Renal cortical epithelial cell (primary cell): ENCODE measurements at places on chromosomes 16 and 17. TPM values are rescaled to one million over a fixed set of nuclear protein-coding genes. Genes with fewer than 3 reads are reported as not detected.

Gene PRKAR1A
- total RNA-seq: 297 and 322 TPM in 2 replicates

Gene KRT25
- not detected in 2 replicates for total RNA-seq

Gene EPN3
- 0.17 and 0.99 TPM in 2 replicates for total RNA-seq

Gene NME1
- 64.5 and 149 TPM in 2 replicates for total RNA-seq

Gene LUC7L
- 21.2 and 44.9 TPM in 2 replicates for total RNA-seq

Gene MYH11
- total RNA-seq: 0.05 TPM in 1 of 2 replicates, not detected in the other

Gene GAS7
- total RNA-seq: 0.20 TPM in 1 of 2 replicates, not detected in the other

Gene SEPHS2
- 9.2 and 19.0 TPM in 2 replicates for total RNA-seq

Gene HCRT
- total RNA-seq: not detected in 2 replicates

Gene KRT35
- total RNA-seq: not detected in 2 replicates

Gene KRT33B
- not detected in 2 replicates for total RNA-seq

Gene CEMP1
- not detected in 2 replicates for total RNA-seq

DNA sequence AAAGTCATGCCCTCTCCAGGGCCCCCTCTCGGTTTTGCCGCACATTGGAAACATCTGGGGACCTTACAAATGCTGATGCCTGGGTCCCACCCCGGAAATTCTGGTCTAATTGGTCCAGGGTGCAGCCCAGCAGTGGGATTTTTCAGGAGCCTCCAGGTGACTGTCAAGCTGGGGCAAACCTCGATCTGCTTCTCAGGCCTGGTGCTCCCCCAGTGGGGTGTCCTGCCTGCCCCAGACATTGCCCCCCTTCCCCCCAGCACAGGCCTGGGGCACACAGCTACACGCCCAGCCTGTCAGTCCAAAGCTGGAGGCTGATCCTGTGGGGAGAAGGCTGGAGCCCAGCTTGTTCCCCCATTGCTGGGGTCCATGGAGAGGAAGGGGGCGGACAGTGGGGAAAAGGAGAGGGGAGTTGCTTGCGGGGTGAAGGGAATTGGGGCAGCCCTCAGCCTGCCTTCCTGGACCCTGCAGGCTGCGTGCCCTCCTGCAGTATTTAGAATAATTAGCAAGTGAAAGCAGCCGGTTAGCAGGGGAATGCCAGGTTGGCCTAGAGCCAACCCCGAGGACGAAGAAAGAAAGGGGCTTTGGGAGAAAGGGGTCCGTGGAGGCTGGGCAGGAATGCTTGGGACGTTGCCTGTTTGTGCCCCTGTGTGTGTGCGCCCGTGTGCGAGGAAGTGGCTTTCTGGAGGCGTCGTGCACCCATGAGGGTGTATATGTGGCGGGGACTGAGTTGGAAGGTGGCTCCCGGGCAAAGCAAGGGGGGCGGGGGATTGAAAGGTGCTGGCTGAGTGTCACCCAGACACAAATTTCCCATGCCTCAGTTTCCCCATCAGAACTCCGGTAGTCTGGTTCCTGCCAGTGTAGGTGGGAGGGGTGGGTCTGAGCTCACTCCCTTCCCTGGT lies 5.9 kb downstream of the FOXJ1 start:
- no peak for DNase-seq

- DNase-seq: no peak
Measured at GRCh38 chr16:88781140-88782077, 3.6 kb downstream of the PIEZO1 start.

DNA sequence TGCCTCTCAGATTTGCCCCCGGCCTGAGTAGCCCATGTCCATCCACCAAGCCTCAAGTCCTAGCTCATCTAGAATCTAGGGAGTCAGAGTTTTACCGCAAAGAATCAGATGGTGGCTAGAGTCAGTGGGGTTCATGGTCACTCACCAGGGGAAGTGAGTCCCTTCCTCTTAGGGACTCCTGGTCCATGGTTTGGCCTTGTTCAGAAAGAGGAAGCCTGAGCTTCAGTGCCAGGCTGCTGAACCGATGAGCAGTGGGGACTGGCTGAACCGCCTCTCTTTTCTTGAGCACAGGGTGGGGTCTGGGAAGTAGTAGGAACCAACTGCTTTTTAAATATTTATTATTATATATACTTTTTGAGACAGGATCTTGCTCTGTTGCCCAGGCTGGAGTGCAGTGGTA lies 160.3 kb downstream of the NTN1 start:
- DNase-seq: no peak

- peak; percentile 23 for DNase-seq
Measured at GRCh38 chr17:63774141-63774968, at the start of gene DDX42. Gene DDX42 (plus strand): TSS chr17:63774170. CDS start chr17:63787050, 12,880 bp downstream.

- no peak for DNase-seq
Measured at GRCh38 chr16:50819706-50820105, 77.8 kb downstream of the CYLD start.

DNA sequence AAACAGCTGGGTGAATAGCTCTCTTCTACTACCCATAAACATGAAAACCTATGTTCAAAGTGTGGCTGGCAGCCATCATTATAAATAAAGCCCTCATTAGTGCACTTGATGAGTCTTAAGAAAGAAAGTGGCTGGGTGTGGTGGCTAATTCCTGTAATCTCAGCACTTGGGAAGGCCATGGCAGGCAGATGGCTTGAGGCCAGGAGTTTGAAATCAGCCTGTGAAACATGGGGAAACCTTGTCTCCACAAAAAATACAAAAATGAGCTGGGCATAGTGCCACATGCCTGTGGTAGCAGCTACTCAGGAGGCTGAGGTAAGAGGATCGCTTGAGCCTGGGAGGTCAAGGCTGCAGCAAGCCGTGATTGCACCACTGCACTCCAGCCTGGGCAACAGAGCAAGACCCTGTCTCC lies 28.3 kb upstream of the APPBP2 start:
- peak; percentile 95 for DNase-seq

DNA sequence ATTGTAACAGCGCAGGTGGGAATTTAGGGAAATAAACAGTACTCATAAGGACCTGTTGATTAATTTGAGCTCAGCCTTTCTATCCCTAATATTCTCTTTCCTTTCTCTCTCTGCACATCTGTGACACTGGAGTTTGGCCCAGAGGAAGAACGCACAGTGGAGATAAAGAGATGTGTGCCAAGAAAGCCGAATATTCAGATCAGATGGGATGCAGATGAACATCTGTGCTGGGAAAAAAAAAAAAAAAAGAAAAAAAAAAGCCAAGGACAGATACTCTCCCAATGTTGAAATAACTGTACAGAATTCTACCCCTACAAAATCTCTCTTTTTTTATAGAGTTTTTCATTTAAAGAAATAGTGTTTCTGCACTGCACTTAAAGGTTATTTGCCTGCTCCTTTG lies 485.4 kb downstream of the KCNJ2 start:
- DNase-seq: no peak

- DNase-seq: no peak
Measured at GRCh38 chr16:721765-722540, 1.0 kb downstream of the ANTKMT start.

DNA sequence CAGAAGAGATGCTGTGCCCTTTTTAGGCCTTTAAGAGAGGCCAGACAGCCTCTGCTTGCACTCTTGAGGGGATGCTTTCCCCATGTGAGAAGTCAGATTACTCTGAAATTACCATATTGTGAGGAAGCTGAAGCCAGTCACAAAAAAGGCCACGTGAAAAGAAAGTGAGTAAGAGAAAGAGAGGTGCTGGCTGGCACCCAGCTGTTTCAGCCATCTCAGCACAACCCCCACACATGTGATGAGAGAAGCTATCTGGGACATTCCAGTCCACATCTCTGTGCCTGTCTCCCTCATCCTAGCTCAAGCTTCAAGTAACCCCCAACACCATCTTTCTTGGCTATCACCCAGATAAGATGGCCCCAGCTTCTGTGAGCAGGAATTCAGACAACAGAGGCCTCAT lies 131.4 kb downstream of the HS3ST2 start:
- DNase-seq: no peak

GRCh38 chr16:77212741-77213541 lies 13.7 kb downstream of the SYCE1L start:
- DNase-seq: no peak

GRCh38 chr16:29989111-29989858 lies 6.1 kb downstream of the HIRIP3 start:
- no peak for DNase-seq

GRCh38 chr17:8192070-8192815 lies 2.3 kb upstream of the BORCS6 start:
- DNase-seq: peak; percentile 97

- no peak for DNase-seq
Measured at GRCh38 chr16:13628156-13628555, 291.8 kb upstream of the ERCC4 start.

DNA sequence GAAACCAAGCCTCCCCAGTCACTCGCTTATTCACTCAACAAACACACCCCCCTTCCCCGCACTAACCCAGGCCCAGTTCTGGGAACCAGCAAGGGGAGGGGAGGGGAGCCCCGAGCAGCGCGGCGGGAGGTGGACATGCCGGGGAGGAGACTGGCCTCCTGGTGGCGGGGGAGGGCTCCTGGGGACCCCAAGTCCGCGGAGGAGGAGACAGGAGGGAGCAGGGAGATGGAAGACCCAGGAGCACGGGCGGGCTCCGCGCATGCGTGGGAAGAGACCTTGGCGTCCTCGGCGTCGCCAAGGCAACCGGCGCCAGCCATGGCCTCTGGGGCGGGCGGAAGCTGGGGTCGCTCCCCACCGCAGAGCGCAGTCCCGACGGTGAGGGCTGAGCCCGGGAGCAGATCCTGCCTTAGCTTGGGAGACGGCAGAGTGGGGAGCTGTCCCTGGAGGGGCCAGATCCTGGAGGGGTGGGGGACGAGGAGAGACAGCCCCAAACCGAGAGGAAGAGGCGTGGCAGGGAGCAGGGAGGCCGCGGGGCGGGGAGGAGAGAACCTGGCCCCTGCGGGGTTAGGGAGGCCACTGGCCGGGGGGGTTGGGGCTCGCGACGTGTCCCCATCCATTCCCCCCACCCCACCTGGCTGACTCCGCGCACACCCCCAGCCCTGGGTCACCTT lies at the start of gene PRR29:
Gene PRR29 (plus strand): TSS at position 302 of the 671 bp plus-strand sequence. CDS start 14 bp downstream, at position 316.
- peak; percentile 21 for DNase-seq

GRCh38 chr16:12721841-12722421 lies 81.8 kb downstream of the CPPED1 start:
- DNase-seq: no peak

DNA sequence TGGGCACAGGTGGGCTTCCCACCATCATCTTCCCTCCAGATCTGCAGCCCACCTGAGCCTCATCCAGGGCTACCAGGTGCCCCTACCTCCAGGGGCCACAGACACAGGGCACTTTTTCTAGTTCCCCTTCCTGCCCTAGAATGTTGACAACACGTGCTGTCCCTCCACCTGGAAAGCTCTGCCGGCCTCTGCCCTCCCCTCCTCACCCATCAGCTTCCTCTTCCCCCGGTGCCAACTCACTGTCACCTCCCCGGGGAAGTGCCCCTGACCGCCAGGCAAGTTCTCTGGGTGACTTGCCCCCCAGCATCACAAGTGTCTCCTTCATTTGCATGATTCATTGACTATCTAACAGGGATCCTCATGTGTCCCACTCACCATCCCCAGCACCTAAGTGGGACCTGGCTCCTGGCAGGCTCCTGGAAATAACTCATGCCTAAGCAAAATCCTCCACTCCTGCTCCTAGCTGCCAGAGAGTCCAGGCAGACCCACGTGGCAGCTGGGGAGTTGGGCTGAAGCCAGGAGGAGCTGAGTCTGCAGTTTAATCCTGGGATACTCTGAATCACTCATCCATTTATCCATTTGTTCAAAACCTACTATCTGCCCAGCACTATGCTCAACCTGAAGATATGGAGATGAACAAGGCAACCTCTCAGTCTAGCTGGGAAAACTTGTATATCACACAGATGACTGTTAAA lies 304.4 kb downstream of the FOXL1 start:
- peak; percentile 34 for DNase-seq

DNA sequence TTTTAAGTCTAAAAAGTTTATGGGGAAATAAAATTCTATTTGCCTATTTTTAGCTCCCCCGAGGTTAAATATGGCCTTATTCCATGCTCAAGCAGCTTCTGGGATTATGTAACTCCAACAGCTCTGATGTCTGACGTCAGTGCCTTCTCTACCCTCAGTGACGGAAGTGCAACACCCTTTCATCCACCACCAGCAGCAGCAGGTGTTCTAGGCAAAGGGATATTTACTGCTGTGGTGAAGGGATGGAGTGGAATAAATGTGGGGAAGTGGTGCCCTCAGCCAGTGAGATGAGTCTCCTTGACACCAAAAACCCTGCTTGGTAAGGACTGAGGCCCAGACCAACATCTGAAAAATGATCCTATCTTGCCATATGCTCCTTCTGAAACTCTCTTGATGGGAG lies 247.4 kb downstream of the SHISA9 start:
- peak; percentile 6 for DNase-seq

DNA sequence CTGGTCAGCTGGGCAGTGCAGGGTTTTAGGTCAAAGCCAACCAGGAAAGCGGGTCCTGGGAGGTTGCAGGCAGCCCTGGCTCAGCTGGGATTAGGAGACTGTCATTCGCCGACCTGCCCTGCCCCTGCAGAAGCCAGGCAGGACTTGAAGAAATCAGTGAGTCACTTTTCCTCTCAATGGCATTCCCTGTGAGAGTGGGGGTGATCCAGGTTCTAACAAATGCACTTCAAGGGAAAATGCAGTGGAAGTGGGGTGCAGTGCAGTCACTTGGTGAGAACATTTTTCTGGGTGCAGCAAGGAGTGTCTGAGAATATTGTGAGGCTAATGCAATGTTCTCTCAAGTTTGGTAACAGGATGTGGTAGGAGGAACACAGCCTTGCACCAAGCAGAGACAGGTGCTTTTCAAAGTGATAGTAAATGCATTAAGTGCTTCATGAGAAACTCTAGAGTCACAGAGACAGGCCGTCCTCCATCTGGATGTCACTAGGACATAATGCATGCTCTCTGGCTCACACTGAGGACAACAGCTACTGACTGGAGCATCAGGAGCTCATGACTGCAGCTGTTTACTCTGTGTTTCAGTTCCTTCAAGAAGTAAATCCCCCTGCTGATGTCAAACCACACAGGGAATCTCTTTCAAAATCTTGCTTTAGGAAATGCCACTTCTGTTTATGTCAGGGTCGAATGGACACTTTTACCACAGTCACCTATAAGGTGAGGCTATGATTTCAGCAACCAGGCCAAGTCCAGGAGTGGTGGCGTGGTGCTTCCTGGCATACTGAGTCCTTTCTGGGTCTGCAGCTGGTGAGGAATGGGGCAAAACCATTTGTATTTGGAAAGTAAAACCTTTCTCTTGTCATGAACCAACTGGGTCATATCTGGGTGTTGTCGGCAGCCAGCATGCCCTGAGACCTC lies 16.7 kb downstream of the CDK5R1 start:
- DNase-seq: peak; percentile 33

DNA sequence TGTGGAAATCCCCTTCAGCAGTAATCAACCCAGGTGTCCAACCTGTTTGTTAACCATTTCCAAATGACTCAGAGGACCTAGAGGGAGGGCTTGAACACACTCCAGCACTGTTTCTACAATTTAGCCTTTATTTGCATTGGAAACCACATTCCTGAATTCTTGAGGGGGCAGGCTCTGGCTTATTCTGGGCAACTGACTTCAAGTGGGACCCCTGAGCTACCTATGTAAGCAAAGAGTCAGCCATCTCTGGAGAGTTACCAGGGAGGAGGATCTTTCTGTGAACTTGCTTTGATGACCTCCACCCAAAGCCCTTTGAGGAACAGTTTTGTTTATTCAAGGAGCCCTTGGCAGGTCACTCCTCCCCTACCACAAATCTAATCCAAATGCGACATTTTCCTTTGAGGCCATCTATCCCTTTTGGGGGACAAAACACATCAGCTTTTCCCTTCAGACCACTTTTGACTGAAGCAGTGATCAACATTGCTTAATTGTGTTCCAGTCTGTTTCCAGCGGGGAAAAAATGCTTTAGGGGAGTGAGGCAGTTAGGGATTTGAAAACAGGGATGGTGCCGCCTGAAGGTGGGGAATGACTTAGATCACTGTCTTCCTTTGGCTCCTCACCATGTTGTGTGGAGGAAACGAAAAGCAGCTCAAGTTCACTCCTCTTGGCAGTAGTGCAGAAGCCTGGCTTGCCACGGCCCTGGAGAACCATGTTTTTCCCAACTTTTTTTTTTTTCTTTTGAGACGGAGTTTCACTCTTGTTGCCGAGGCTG lies 46.2 kb downstream of the TUBD1 start:
- peak; percentile 99 for DNase-seq

GRCh38 chr17:2025622-2026309 lies 632 bp upstream of the RTN4RL1 start:
- peak; percentile 37 for DNase-seq
